Regular cardiac myocyte (primary cell): ENCODE measurements at places on chromosomes 1 and 21. TPM values are rescaled to one million over a fixed set of nuclear protein-coding genes. Genes with fewer than 3 reads are reported as not detected.

The TXNIP gene
- total RNA-seq: 101 and 115 TPM in 2 replicates

The SLC25A34 gene
- 0.28 and 0.38 TPM in 2 replicates for total RNA-seq

The C4BPA gene
- total RNA-seq: not detected in 2 replicates

The LCE2C gene
- total RNA-seq: not detected in 2 replicates

The TIAM1 gene
- 7.3 and 10.4 TPM in 2 replicates for total RNA-seq

The OR14I1 gene
- total RNA-seq: not detected in 2 replicates

The PRAMEF10 gene
- total RNA-seq: not detected in 2 replicates

The CR1L gene
- total RNA-seq: not detected in 2 replicates

The HPDL gene
- total RNA-seq: 0.56 and 3.1 TPM in 2 replicates

The WDR64 gene
- not detected in 2 replicates for total RNA-seq

The INKA2 gene
- total RNA-seq: 30.2 and 30.7 TPM in 2 replicates

The RSPH1 gene
- under 0.01 TPM in 1 of 2 replicates, not detected in the other for total RNA-seq

The RPE65 gene
- total RNA-seq: not detected in 2 replicates

The CRABP2 gene
- 7.9 and 8.1 TPM in 2 replicates for total RNA-seq

The PARP1 gene
- 47.4 and 160 TPM in 2 replicates for total RNA-seq

The ARHGEF16 gene
- total RNA-seq: 0.28 and 0.38 TPM in 2 replicates

The SLC45A3 gene
- total RNA-seq: 3.6 and 3.7 TPM in 2 replicates

The NGF gene
- total RNA-seq: 16.9 and 17.3 TPM in 2 replicates

The RRP1 gene
- 13.8 and 24.0 TPM in 2 replicates for total RNA-seq

The OR2M4 gene
- total RNA-seq: not detected in 2 replicates

The OR10Z1 gene
- not detected in 2 replicates for total RNA-seq

The AUNIP gene
- total RNA-seq: 0.56 and 5.6 TPM in 2 replicates

The PGLYRP4 gene
- not detected in 2 replicates for total RNA-seq

The CD164L2 gene
- total RNA-seq: not detected in 2 replicates

The NT5C1A gene
- total RNA-seq: not detected in 2 replicates

The CD34 gene
- total RNA-seq: 0.38 and 0.56 TPM in 2 replicates

The LCE1E gene
- total RNA-seq: not detected in 2 replicates

The DNAJC28 gene
- 1.7 and 2.0 TPM in 2 replicates for total RNA-seq

The DPYD gene
- total RNA-seq: 67.1 and 74.4 TPM in 2 replicates

The PSEN2 gene
- 14.6 and 25.1 TPM in 2 replicates for total RNA-seq

The CHI3L2 gene
- total RNA-seq: 1.5 and 20.9 TPM in 2 replicates

The KRTAP21-3 gene
- not detected in 2 replicates for total RNA-seq

The TDRD10 gene
- total RNA-seq: 0.28 TPM in 1 of 2 replicates, not detected in the other

The S100B gene
- 0.28 TPM in 1 of 2 replicates, not detected in the other for total RNA-seq

The CFAP57 gene
- 0.19 and 0.28 TPM in 2 replicates for total RNA-seq

The GORAB gene
- 14.6 and 21.1 TPM in 2 replicates for total RNA-seq

The SH2D2A gene
- total RNA-seq: 0.28 and 1.2 TPM in 2 replicates

The RTCA gene
- 52.7 and 64.4 TPM in 2 replicates for total RNA-seq

The ZFP69 gene
- total RNA-seq: 2.8 and 3.3 TPM in 2 replicates
